ENCODE measurements at places on chromosomes 4 and X.

DNA sequence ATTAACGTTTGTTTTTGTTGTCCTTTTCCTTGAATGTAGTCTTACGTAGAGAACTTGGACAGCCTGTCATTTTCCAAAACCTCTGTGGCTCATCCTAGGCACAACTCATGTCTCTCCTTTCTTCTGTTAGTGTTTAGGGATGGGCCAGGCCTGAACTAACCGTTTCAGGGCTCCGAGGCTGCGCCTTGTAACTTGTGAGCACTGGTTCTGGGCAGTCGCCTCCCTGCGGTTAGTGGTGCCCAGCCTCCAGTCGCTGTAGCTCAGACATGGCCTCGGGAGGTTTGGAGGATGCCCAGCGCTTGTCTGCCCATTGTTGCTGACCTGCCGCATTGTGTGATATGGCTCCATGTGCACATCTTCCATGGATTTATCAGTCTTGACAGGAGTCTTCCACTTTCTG is 32.8 kb downstream of the TMEM131L start:
- no peak for DNase-seq

DNA sequence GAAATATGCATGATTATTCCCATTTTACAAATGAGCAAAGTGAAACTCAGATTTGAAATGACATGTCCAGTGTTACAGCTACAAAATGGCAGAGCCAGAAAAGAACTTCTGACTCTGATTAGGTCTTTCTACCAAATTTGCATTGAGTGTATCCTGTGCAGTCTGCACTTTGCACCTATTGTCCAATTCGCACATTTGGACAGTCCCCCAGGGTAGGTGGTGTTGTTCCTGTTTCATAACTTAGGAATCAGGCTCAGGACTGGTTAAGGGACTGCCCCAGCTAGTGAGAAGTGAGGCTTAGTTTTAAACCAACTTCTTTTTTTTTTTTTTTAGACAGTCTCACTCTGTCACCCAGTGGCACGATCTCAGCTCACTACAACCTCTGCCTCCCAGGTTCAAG is 137.9 kb upstream of the NALF2 start:
- DNase-seq = no peak

DNA sequence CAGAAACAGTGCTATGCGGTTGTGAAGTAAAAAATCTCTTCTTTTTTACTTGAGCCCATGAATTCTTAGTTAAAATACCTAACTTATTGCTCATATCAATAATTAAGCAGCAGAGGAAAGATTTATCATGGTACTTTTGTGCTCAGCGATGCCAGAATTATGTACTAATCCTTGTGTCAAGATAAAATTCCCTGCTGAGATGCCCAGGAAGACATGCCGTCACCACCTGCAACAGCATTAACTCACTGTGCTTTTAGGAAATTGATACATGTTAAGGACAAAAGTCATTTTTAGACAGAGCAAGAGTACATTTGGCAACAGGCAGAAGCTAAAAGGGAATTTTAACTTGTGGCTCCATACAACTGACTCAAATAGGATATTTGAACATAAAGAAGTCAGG is 138.9 kb downstream of the NPNT start:
- no peak for DNase-seq

GRCh38 chrX:145549496-145549895 is 268.1 kb upstream of the SLITRK2 start:
- no peak for DNase-seq

- no peak for DNase-seq
Observed at GRCh38 chr4:102318526-102318925, 26.8 kb downstream of the SLC39A8 start.

GRCh38 chrX:24298191-24298590 is 15.7 kb downstream of the SUPT20HL2 start:
- DNase-seq = no peak

DNA sequence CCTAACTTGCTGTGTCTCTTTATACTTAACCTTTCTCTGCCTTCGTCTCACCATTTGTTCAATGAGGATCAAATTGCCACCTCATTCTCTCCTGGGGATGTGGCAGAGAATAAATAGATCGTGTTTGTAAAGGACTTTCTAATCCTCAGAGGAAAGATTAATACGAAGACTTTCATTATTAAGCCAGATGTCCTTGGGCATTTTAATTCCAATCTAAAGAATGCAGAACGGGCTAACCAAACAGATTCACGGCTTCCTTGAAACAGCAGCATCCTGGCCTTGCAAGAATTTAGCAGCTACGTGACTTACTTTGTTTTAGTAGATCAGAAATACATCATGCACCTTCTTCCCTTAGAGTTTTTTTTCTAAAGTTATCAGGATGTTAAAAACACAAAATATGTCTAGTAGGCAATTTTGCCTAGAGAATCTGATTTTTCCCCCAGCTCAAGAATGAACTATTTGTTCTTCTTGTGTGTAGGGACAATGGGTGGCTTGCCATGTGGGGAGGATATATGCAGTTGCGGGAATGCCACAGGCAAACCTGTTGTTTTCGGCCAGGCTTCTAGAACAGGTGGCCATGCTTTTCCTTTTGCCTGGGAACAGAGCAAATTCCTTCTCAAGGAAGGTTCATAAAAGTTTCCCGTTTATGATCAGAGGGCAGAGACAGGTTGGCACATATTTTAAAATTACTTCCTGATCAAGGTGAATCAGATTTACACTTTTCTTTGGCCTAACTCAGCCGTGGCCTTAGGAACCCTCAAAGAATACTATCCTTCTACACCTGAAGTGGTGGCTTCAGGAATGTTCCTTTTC is 3.0 kb downstream of the MID1 start:
- no peak for DNase-seq

- no peak for DNase-seq
Observed at GRCh38 chr4:171636606-171637005, 176.6 kb upstream of the GALNTL6 start.

DNA sequence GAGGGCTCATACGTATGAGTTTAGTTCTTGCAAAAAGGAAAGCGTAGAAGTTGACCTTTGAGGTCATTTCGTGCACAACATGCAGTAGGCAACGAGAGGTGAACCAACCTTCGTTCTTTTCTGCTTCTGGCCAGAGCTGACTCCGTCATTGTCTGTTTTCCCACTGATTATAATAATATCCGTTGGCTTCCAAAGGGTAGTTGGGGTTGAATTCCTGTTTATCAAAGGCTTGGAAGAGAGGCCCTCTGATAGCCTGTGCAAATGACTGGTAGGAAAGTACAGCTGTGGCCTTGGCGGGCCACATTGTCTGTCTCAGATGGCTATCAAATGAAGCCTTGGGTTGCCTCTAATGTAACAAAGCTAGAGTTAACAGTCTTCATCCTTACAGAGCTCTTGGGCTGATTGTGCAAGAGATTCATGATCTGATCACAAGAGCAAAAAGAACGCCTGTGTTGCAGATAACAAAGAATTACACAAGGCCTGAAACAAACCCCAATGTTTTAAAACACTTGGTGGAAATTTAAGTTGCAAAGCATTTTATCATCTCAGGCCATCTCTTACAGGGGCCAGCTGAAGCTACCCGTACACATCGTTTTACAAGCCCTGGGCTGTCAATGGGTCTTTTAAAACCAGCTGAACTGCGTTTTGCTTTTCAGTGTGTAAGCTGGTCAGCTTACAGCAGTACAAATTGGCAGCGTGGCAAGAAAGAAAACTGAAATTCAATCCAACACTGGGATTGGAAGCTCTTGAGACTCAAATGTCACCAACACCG is 46.1 kb upstream of the FAM9C start:
- DNase-seq = no peak

DNA sequence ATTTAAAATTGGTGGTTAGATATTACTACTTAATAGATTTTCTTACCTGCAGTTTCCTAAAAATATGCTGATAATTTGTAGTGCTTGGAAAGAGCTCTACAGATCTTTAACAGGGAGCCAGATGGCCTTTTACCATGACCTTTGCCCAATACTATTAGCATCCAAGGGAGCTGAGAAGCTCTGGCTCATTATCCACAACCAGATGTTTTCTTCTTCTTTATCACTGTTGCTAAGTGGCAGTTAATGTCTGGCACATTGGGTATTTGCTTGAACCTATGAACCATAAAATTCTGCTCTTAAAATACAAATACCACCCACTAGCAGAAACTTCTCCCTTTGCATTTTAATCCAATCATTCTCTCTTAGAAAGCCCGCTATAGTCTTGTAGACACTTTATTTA is 1480.3 kb downstream of the C4orf33 start:
- DNase-seq = no peak

DNA sequence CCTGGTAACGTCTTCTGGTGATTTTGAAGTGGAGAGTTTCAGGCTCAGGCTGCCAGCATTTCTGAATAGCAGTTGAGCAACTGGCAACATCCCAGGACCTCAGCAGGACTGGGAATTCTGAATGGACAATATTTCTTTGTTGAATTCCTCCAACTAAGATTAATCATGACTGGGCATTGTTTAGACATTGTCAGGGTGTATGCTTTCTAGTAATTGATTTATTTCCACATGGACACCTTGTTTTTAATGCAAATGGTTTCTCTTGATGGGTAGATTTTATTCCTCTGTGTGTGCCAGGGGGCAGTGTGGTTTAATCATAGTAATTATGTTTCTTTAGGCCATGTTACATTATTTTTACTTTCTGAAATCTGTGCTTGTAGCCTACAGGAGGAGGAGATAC is 1004.7 kb upstream of the LCORL start:
- DNase-seq = no peak

DNA sequence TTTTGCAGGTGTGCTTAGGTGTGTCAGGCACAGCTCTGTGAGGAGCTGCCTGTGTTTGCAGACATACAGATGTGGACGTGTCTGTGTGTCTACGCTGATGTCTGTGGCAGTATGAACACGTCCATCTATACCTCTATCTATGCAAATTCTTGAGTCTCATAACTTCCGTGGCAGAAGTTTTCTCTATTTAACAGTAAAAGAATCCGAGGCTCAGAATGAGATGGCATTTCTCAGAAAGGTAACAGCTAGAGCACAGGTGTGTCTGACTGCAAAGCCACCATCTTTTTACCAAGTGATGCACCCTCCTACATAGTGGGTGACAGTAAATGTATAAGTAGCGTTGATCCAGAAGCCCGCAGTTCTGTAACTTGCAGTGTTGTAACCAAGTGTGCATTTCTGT is 39.9 kb upstream of the CYP4V2 start:
- no peak for DNase-seq

GRCh38 chr4:7658341-7659204 is 223.8 kb upstream of the PSAPL1 start:
- DNase-seq = no peak

DNA sequence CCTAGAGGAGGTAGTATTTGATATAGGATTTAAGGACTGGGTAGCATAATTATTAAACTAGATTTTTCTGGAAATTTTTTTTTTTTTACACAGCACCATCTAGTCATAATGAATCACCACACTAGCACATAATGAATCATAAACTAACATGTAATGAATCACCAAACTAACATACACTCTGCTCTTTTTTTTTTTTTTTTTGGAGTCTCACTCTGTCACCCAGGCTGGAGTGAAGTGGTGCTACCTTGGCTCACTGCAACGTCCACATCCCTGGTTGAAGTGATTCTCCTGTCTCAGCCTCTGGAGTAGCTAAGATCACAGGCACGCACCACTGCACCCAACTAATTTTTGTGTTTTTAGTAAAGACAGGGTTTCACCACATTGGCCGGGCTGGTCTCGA is 92.5 kb downstream of the FAM13A start:
- peak; percentile 56 for DNase-seq

DNA sequence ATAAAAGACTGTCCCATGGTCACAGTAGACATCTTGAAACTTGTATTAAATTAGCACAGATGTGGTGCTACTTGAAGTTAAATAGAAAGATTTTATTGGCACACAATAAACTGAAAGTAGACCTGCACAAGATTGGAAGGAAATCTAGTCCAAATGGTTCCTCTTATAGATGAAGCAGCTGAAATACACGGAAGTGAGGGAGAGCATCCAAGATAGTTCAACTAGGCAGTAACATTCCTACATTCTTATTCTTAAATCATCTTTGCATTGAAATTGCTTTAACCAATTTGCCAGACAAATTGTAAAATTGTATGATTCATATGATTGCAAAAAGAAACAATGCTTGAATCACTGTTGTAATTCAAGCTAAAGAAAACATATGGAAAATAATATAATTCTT is 87.6 kb upstream of the VCX3B start:
- no peak for DNase-seq

DNA sequence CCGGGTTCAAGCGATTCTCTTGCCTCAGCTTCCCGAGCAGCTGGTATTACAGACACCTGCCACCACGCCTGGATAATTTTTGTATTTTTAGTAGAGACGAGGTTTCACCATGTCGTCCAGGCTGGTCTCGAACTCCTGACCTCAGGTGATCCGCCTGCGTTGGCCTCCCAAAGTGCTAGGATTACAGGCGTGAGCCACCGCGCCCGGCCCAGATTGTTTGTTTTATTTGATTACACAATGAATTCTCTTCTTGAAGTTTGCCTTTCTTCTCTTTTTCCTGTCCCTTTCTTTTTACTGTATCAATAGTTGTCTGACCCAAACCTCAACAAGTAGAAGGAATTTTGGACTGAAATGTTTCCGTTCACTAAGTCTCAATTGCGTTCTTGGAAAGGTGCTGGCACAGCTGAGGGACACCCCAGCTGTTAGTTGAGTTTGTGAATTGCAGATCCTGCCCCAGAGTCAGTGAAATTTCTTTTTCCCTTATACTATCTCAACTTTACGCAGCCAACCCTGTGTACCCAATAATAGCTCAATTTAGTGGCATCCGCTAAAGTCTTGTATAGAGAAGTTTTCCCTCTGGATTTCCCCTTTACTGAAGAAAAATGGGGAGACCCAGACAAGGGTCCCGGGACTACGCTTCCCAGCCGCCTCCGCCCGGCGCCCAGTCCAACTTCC is 639 bp upstream of the MTM1 start:
- no peak for DNase-seq

- DNase-seq = no peak
Observed at GRCh38 chr4:112085156-112086035, 59.9 kb upstream of the FAM241A start.

DNA sequence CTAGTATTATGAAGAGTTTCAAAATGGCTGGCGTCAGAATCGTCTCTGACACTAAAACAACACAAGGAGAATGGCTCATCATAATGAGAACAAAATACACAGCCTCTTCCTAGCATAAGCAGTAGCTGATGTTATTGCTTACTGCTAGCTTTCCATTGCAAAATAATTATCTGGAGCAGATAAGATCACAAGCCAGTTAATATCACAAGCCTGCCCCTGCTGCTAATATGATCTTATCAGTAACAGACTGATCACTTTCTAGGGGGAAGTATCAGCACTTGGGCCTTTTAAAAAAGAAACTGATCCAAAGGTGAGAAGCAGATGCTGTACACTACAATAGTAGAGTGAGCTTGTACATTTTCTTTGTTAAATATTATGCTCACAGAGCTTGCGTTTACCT is 554.8 kb upstream of the PABPC4L start:
- no peak for DNase-seq

GRCh38 chr4:111410571-111410970 is 734.7 kb upstream of the FAM241A start:
- DNase-seq = no peak

- DNase-seq = no peak
Observed at GRCh38 chrX:111431001-111431400, 19.0 kb upstream of the DCX start.

DNA sequence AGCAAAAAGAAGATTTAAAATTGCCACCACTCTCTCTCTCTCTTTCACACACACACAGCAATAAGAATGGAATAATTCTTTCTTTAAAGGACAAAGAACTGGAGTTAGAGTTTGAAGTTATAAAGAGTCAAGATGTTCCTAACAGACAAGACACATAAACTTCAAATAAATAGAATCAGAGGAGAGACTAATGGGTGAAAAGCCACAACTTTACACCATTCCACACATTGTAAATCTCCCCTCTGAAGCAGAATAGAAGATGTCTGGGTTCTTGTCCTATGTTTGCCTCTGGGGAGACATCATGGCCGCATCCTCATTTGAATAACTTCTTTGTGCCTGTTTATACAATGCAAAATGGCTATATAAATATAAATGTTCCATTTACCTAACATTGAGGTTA is 39.6 kb downstream of the SLC39A8 start:
- DNase-seq = no peak

Measured in LoVo (cell line).